ENCODE measurements at places on chromosomes 2 and 18.

DNA sequence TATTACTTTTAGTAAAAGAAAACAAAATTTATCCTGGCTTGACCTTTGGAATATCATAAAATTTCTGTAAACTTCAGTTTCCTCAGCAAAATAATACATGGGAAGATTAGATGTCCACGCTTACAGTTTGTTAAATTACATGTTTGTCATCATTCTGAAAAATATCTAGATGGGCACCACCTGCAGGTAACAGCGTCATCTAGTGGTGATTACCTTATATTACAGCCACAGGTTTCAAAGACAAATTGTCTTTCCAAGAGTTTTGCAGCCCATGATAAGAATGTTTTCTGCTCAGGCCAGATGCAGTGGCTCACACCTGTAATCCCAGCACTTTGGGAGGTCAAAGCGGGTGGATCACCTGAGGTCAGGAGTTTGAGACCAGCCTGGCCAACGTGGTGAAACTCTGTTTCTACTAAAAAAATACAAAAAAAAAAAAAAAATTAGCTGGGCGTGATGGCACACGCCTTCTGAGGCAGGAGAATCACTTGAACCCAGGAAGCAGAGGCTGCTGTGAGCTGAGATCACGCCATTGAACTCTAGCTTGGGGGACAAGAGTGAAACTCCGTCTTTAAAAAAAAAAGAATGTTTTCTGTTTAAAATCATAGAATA, 96.3 kb upstream of the RASGRP3 start:
- DNase-seq = no peak

DNA sequence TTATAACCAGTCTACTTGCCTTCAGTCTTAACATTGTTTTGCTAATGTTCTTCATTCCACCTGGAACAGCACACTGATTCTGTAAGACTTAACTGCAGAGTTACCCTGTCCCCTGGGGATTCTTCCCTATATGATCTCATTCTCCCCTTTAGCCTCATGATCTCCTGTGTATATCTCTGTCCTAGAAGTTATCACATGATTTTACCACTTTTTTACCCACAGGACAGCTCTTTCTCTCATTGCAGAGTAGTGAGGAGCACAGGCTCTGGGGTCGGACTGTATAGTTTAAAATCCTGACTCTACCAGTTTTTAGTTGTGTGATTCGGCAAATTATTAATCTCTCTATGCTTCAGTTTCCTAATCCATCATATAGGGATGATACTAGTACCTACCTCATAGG, 14.2 kb upstream of the EXOC6B start:
- DNase-seq = no peak

DNA sequence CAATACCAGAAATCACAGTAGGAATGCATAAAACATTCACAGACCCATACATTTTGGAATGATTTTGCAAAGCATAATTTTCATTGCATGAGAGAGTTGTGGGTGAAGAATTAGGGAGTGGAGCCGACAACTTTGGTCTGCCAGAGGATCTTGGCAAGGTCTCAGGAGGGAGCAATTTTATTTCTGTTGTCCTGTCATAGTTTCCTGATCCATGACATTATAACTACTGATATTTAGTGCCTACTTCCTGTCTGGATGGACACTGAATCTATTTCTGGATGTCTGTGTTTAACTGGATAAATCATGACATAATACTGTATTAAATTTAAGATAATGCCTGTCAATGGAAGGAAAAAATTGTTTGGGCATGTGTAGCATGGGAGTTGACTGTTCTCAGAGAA, 2.4 kb downstream of the ITGA4 start:
- DNase-seq = no peak

DNA sequence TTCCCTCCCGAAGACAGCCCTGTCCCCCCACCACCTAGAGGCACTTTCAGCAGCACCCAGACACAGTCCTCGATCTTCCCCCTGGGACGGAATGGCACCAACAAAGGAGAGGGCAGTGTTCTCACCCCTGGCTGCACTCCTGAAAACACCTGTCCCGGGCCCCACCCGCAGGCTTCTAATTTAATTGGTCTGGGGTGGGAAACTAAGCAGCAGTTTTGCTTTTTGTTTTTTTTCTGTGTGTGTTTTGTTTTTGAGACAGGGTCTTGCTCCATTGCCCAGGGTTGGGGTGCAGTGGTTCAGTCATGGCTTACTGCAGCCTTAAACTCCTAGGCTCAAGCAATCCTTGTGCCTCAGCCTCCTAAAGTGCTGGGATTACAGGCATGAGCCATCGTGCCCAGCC, 38.4 kb upstream of the REL start:
- DNase-seq = no peak

DNA sequence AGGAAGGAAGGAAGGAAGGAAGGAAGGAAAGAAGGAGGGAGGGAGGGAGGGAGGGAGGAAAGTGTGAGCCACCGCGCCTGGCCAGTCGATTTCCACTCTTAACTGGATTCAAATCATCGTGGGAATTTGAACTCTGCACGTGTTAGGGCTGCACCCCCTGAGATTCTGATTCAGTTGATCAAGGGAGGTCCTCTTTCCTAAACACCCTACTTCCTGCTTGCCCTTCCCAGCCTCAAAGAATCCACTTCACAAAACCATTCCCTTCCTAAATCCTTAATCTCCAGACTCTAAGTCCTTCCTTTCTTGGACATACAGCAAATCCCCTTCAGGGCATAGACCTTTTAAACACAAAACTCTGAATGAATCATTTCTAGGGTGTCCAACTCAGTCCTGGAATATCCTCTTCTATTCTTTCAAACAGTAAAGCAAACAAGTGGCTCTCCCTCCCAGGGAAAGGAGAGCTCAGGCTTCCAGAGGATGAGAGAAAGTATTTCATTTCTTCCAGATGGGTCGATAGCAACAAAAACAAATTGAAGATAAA, 68.2 kb upstream of the MBOAT2 start:
- DNase-seq = no peak

GRCh38 chr2:156883804-156884203, 373.7 kb upstream of the GALNT5 start:
- no peak for DNase-seq

DNA sequence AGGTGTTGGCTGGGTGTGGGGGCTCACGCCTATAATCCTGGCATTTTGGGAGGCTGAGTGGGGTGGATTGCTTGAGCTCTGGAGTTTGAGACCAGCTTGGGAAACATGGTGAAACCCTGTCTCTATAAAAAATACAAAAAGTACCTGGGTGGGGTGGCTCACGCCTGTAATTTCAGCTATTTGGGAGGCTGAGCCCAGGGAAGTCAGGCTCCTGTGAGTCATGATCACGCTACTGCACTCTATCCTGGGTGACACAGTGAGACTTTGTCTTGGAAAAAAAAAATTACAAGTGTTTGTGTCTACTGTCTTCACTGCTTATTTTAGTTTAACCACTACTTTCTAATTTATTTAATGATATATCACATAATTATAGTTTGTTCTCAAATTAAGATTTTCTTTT, 62.7 kb upstream of the DOCK10 start:
- DNase-seq = no peak

DNA sequence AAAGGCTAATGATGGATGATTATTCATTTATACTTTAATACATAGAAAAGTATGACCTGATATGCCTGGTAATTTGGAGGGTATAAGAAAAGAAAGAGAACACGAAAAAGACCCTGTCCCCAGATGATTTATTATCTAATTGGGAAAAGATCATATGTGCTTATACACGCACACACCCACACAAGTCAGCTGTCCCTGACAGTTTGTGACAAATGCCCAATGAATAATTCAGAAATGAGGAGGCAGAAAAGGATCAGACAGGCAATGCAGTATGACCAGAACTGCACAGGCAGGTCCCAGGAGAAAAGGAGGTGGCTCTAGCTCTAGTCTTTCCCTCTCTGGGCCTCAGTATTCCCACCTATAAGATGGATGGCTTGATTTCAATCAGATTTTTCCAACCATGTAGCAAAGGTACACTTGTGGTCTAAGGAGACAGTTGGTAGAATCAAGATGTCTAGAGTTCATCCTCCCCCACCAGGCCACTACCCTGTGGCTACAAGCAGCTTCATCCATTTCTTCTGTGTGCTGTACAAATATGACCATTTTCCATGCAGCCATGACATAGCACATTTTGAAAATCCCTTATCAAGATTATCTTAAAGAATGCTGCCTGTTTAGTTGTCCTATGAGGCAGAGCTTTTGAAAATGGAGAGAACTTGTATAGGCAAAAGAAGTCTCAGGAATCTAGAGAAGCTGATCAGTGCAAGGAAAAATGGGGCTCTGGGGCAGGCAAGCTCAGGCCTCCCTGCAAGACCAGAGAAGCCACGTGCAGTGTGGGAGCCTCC, 19.7 kb downstream of the CYRIA start:
- DNase-seq = no peak

- DNase-seq = no peak
Observed at GRCh38 chr2:239065962-239066361, 218.1 kb downstream of the TWIST2 start.

- no peak for DNase-seq
Observed at GRCh38 chr18:48879008-48879431, 71.7 kb downstream of the SMAD7 start.

DNA sequence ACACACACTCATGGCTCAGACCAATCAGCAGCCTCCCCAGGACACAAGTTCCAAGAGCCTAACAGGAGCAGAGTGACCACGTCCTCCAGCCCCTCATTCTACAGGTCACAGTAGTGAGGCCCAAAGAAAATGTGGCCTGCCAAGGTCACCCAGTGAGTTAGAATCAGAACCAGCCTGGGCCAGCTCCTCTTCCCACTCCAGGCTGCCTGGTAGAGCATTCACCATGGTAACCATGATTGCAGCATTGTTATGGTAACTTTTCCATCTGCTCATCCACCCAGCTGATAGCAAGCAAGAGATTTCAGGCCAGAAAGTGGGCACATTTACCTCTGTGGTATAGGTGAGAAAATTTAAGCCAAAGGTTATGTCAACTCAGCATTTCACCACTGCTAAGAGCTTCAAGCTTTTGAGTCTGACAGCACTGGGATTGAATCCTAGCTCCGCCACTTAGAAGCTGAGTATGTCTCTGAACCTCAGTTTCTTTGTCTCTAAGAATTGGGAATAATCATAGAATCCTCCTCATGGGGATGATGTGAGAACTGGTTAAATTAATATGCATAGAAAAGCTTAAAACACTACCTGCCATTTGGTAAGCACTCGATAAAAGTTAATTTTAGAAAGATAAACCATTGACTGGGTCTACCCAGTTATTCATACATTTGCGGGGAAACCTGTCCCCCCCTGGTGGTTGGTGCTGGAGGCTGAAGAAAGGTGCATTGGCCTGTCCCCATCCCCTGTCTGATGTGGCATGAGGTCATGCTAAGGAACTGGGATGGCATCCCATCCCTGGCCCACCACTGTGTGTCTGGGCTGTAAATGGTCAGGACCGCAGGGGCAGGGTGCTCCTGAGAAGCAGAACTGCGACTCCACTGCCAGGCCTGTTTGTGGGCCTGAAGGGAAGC, 181.5 kb downstream of the KLHL29 start:
- no peak for DNase-seq

GRCh38 chr2:181849601-181850000, 41.9 kb upstream of the ITPRID2 start:
- no peak for DNase-seq

DNA sequence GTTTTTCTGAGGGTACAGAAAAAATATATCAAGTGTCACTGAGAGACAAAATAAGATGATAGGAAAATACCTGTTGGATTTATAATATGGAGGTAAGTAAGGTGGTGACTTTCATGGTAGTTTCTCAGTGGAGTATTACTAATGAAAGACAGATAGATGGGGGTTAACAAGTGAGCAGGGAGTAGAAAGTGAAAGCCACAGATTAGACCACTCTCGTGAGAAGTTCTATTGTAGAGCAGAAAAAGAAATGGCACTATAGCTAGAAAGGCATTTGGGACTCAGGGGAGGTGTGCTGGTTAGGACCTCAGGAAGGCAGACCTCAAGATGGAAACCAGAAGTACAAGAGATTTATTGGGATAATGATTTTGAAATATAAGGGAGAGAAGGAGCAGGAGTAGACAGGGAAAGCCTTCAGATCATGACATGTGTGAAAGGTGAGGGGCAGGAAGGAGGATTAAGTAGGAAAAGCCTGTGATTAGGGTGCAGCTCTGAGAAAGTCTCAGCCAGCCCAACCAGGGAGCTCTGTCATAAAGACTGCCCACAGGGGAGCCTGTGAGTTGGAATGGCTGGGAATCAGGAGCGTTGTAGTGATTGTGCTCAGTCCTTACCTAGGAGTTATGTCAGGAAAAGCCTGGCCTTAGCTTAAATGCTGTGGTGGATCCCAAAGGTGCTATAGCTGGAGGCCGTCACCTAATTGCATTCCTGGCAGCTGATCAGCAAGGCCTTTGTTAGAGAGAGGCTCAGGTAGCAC, 198.1 kb downstream of the IKZF2 start:
- DNase-seq = no peak

GRCh38 chr2:171146633-171147032, 14.1 kb downstream of the TLK1 start:
- no peak for DNase-seq

Measured in NCI-H524 (cell line).